Posterior cingulate gyrus (tissue), 11 donors: ENCODE measurements at places on chromosomes 12 and 14.

GRCh38 chr12:55681142-55682077, 26.3 kb downstream of the ITGA7 start:
- no peak for DNase-seq

DNA sequence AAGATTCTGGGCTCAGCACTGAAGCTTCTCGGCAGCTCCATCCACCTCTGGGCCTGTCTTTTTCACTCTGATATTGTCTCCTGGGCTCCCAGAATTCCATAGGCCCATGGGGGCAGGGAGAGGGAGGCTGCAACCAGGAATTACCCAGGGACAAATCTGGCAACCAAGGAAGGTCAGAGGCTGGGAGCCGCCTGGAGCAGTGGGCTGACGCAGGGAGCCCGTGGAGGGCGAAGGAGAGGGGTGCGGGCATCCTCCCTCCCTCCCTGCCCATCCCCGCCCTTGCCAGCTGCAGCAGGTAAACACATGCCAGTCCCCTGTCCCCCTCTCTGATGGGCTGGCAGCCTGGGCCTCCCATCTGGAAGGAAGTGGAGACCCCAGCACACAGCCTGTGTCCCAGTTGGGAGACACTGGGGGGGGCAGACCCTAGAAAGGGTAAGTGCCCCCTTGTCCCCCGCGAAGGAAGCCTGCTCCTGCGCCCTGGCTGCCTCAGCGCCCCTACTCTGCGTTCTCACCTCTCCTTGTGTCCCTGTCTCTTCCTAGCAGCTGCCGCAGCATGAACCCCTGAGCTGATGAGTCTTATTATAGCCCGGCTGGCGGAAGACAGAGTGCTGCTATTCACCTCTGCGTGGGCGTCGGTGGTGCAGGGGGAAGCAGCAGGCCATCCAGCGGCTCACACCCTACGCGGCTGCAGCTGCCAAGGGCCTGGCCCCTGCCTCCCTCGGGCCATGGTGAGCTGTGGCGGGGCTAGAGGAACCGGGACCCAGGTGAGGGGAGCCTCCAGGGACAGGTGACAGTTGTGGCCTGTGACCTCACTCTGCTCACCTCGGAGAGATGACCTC, 6.7 kb downstream of the LRTM2 start:
- DNase-seq, result peak; percentile 79

GRCh38 chr12:57549203-57549908, 488 bp upstream of the KIF5A start:
- DNase-seq, result no peak

- DNase-seq, result no peak
These were observed 1087.0 kb downstream of the BCL11B start for GRCh38 chr14:98185036-98185435.

- DNase-seq, result no peak
These were observed 23.0 kb upstream of the TTC7B start for GRCh38 chr14:90839024-90839888.

- DNase-seq, result no peak
These were observed at the start of gene HOXC9 for GRCh38 chr12:54000116-54001114. Gene HOXC9 (plus strand): TSS chr12:54000161. CDS start chr12:54000189, 28 bp downstream.

GRCh38 chr14:71267691-71268090, 360.4 kb downstream of the PCNX1 start:
- DNase-seq, result no peak

GRCh38 chr14:93056166-93056839, 59.4 kb downstream of the ITPK1 start:
- no peak for DNase-seq

- DNase-seq, result no peak
These were observed 326.8 kb downstream of the ALG10 start for GRCh38 chr12:34348836-34349672.

DNA sequence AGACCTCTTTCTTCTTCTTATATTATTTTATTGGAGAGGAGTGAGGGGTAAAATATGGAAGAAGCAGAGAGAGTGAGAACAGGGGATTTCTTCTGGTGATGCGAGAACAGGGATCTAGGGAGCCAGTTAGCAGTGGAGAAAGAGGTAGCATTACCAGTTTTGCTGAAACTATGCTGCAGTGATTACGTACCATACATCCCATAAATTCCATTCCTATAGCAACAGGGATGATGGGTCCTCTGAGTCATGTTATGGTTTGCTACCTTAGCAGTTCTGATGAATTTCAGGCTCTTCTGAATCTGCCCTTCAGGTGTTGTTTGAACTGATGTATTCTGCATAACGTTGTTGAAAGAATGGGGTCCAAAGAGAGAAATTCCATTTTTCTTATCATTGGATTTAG, 625.4 kb upstream of the LRFN5 start:
- no peak for DNase-seq

DNA sequence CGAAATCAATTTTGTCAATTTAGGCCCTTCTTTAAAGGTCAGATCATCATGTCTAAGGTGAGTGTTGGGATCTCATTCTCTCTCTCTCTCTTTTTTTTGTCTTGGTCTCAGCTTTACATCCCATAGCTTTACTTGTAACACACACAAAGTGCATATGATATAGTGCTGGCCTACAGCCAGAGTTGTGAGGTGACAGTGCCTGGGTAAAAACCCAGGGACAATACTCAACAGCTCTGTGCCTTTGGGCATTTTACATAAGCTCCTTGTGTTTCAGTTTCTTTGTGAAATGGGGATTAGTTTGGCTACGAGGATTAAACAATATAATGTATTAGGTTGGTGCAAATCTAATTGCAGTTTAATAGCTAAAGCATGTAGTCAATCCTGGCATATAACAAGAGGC, 40.2 kb downstream of the GRIP1 start:
- DNase-seq, result no peak

GRCh38 chr14:76876076-76876475, 49.9 kb downstream of the LRRC74A start:
- peak; percentile 70 for DNase-seq

DNA sequence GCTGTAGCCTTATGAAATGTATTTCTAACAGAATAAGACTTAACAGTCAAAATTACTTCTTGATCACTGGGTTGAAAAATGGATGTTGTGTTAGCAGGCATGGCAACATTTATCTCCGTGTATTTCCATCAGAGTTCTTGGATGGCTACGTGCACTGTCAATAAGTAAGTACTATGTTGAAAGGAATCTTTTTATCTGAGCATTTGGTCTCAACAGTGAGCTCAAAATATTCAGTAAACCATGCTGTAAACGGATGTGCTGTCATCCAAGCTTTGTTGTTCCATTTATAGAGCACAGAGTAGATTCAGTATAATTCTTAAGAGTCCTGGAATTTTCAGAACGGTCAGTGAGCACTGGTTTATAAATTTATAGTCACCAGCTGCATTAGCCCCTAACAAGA, 15.5 kb downstream of the SCAF11 start:
- DNase-seq, result no peak

DNA sequence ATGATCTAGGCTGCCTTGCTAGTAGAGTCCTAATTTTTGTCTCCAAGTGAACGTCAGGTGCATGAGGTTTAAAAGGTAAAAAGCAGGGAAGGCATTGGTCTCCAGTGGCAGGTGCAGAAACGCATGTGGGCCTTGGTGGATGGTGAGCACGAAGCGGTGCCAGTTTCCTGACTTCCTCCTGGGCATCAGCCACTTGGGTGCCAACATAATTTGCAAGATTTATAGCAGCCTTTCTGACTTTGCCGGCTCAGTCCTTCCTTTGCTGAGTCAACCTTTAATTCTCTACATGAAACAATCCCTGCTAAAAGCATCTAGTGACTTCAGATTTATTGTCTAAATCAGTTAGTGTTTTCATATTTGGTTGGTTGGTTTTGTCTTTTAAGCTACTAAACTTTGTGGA, 355.7 kb upstream of the TMEM132C start:
- no peak for DNase-seq

GRCh38 chr12:124673801-124674617, 106.6 kb upstream of the NCOR2 start:
- peak; percentile 81 for DNase-seq

DNA sequence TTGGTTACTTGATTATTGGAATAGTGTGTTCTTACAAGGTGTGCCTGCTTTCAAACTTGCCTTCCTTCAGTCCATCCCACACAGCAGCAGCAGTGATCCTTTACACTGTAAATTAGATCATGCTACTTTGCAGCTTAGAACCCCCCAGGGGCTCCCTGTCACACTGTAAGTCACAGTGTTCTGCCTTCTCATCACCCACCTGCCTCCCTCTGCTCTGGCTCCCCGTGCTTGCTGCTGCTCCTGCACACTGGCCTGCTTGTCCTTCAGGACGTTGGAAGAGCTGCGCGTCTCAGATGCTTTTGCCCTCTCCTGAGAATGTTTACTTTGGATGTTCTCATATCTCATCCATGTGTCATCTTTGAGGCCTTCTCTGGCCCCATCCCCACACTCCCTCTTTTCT, 27.3 kb downstream of the ZC3H14 start:
- DNase-seq, result no peak

GRCh38 chr14:40123816-40124215, 691.6 kb upstream of the FBXO33 start:
- DNase-seq, result no peak

GRCh38 chr12:89238593-89238992, 113.7 kb downstream of the DUSP6 start:
- no peak for DNase-seq

DNA sequence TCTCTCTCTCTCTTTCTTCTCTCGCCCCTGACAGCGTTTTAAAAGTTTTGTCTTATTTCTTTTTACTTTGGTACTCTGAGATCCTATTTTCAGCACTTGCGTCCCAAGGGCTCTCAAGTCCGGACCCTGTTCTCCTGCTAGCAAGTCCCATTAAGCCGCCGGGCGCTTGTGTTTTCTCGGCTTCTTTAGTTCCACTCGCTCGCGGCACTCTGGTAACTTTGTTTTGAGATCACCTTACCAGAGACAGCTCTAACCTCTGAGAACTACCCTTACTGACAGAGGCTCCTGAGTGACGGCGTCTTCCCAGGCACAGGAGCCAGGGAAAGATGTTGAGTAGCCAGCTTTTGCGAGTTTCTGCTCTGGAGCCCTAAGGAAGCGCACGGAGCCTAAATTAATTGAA, 2.7 kb upstream of the MYF5 start:
- DNase-seq, result peak; percentile 55

DNA sequence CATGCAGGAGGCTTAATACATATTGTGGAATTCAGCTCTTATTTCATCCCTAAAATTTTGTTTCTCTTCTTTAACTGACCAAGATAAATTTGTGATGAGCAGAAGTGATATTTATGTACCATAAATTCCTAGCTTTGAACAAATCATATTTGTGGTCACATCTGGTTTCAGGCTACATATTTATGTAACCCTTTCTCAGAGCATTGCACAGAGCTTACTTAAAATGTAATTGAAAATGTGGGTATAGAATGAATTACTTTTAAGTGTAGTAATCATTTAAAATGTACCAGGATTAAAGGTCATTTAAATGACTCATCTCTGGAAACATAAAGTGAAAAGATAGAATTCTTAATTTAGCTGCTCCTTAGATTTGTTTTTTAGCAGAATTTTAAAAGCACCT, 129.9 kb upstream of the FRMD6 start:
- no peak for DNase-seq

GRCh38 chr14:44979273-44979672, 17.3 kb downstream of the TOGARAM1 start:
- no peak for DNase-seq

GRCh38 chr12:94265966-94266745, 117.8 kb downstream of the PLXNC1 start:
- DNase-seq, result no peak

DNA sequence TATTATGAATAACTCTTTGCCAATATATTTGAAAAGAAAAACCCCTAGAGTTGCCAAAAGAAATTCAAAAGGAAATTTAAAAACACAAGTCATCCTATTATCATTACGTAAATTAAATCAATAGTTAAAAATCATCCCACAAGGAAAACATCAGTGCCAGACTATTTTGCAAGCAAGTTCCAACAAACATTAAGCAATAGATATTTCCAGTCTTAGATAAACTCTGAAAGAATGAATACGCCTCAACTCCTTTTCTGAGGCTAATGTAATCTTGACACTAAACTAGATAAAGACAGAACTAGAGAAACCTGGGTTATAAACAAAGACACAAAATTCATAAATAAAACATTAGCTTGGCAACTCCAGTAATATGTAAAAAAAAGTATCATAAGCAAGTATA, 245.9 kb downstream of the FOXN3 start:
- no peak for DNase-seq

DNA sequence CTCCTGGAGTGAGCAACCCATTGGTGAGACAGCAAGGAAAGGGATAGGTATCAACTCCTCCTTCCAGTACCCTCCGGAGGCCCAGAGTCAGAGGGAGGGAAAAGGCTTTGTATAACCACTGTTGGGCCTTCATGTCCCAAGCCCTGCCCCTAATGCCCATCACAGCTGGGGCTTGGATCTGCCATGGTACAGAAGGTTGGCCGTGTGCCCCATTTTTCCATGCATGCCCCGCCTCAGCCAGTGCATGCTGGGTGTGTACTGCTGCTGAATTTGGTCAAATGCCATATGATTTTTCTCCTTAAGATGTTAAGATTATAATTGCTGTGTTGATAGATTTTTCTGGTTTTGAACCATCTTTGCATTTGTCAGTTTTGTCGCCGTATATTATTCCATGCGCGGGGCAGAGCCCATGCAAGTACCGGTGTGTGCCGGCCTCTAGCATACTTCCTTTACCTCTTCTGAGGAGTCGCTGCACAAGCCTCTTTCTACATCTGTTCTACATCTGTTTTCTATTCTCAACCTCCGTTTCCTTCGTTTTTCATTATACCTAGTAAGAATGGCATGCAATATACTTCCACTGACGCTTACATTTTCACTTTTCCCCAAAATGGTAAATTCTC, 26.6 kb downstream of the PPP2R5C start:
- no peak for DNase-seq

DNA sequence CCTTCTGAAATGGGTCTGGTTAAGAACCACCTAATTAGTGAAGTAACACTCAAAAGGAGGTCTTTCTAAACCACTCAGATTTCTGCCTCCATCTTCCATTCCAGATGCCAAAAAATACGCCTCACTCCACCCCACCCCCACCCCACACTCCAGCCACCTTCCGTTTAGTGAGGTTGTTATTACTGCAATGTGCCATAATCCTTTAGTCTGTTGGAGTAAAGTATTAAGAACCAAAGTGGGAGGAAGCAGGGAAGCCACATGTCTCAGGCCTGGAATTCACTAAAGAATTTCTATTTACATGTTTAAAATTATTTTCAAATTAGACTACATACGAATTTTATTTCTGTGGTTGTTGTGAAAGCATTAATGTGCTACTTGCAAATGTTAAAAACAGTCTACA, 7.4 kb downstream of the KIF21A start:
- no peak for DNase-seq

DNA sequence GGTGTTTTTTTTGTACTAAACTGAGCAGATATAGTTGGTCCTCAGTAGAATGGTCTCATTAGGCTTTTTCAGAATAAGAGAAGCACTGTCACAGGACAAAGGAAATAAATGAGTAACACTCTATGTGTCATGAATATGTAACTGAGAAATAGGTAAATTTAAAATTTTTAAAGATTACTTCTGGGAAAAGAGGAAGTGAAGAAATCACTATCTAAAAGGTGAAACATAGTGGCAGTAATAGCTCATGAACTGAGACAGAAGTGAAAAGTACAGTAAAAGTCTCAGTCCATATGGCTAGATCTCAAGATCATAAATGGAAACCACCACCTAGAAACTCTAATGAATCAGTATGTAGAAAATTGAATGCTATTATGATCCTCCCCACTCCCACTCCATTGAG, 89.3 kb upstream of the TTC7B start:
- no peak for DNase-seq
